ENCODE measurements at places on chromosomes 1 and 21.

DNA sequence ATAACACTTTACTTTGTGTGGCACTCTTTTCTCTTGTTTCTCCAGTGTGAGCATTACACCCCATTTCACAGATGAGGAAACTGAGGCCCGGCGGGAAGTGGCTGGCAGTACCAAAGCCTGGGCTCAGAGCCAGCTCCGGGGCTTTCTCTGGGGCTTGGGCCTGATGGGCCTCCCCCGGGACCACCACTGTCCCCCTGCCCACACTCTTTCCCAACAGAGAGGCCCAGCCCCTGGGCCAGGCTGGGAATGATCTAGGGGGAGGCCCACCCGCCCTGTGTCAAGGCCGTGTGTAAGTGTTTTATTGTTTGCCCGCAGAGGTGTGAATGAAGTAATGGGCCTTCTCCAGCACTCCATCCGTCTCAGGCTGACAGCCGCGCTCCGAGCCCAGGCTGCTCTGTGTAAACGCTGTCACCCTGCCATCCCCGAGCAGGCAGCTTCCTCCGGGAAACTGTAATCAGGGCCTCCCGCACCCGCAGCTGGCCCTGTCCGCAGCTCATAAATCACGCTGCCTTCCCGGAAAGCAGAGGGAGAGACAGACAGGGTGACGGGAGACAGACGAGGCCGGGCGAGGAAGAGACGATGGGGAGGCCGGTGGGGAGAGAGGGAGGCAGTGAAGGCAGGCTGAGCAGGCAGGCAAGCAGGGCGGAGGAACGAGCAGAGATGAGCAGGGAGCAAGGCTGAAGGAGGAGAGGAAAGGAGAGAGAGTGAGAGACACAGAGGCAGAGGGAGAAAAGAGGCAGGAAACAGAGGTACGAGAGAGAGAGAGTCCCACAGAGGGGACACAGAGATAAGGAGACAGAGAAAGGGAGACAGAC is 109.7 kb upstream of the ZBTB40 start:
- no peak for DNase-seq

DNA sequence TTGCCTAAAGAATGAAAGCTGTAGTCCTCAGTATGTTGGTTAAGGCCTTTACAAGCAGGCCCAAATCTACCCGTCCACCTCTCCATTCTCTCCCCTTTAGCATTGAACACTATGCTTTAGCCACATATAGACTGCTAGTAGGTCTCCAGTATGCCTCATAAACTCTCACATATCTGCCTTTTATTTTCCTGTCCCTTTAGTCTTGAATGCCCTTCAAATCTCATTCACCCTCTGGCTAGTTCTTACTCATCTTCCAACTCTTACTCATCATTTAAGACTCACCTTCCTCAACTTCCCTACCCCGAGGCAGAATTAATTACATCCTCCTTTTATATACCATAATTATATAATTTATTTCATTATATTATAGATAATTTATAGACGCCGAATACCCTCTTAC is 78.7 kb upstream of the TSPAN2 start:
- no peak for DNase-seq

GRCh38 chr1:66559517-66559916 is 25.6 kb downstream of the SGIP1 start:
- no peak for DNase-seq

DNA sequence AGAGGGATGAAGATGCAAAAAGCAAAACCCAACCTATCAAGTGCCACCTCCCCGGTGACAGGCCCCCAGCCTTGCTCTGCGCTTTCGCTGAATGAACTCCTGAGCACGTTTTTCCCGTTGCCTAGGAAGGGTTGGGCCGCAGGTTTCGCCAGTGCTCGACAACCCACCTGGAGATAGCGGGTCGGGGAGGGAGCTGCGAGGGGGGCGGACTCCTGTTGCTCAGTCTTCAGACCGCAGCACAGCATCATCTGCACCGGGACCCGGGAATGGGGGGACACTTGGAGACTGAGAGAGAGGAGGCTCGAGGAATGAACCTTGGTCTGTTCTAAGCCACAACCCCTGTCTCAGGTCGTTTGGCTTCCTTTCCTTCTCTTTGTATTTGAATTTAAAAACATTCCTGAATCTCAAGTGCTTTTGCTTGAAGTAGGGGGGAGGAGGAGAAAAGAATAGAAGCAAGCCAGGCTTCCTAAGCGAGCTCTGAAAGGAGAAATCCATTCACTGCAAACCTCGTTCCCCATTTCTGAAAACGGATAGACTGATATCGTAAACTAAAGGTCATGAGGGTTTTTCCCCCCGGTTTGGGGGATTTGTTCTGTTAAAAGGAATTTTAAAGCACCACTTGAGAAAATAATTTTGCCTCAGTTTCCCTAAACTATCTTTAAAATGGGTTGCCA is 1.2 kb downstream of the AK5 start:
- peak; percentile 44 for DNase-seq

DNA sequence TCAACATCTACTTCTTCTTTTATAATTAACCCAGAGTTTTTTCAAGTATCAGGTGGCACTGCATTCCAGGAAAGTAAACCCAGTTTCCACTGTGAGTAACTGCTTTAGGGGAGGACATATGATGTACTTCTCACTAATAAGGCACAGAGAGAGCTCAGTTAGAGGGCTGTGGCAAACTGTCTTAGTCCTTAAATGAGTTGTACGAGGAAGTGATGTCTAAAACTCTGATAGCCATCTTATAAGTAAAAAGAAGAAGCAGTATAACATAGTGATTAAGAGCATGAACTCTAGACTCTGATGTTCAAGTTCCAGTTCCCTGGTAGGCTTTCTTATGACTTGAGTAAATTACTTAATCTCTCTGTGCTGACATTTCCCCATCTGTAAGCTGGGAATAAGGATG is 58.7 kb upstream of the PTGS2 start:
- DNase-seq: no peak

DNA sequence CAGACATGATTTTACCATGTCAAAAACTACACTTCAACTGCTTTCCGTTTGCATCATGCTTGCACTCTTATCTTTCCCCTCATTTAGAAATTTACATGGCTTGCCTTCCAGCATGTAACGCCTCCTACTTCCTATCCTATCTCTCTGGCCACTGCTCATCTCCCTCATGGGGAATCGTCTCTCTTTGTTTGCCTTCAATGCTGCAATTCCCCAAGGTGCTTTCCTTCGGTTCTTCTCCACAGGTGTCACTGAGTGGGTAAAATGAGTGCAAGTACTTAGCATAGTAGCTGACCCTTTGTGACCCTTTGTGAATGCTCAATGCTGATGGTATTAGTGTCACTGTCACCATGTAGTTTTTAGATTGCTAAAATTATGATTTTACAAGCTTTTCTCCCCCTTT is 63.1 kb downstream of the APP start:
- DNase-seq: no peak

DNA sequence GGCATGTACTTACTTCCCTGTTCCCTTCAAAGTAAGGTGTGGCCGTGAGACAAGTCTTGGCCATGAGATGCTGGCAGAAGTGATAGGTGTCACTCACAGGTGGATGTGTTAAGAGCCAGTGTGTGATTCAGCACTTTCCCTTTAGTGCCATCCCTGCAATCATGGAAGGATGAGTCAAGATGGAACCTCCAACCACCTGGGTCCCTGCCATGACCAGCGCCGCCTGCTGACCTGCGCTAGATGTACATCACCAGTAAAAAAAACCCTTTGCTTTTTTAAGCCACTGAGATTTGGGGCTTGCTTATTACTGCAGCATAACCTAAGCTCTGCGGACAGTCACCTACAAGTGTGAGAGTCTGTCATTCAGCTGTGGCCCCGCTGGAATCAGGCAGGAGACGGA is 71.7 kb downstream of the TOMM20 start:
- DNase-seq: no peak

DNA sequence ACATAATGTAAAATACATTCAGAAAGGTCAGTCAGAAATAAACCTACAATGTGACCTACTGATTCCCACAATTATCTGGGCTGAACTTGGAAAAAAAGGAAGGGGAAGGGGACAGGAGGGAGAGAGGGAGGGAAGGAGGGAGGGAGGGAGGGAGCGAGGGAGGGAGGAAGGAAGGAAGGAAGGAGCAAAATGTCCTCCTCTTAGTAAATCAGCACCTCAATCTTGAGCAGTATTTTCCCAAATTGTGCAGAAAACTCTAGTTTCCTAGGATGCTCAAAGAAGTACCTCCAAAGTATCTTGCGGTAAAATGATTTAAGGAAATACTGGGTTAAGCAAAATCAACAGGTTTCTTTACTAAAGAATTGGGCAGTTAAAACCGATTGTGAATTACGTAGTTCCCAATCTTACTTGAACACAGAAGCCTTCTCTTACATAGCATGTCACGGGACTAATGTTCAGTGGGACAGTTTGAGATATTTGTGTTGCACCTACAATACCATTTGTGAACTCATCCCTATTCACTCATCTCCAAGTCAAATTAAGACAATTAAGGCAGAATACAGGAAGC is 51.0 kb upstream of the ASPM start:
- DNase-seq: no peak

- DNase-seq: no peak
Observed at GRCh38 chr1:84763912-84764680, 73.8 kb upstream of the SSX2IP start.

DNA sequence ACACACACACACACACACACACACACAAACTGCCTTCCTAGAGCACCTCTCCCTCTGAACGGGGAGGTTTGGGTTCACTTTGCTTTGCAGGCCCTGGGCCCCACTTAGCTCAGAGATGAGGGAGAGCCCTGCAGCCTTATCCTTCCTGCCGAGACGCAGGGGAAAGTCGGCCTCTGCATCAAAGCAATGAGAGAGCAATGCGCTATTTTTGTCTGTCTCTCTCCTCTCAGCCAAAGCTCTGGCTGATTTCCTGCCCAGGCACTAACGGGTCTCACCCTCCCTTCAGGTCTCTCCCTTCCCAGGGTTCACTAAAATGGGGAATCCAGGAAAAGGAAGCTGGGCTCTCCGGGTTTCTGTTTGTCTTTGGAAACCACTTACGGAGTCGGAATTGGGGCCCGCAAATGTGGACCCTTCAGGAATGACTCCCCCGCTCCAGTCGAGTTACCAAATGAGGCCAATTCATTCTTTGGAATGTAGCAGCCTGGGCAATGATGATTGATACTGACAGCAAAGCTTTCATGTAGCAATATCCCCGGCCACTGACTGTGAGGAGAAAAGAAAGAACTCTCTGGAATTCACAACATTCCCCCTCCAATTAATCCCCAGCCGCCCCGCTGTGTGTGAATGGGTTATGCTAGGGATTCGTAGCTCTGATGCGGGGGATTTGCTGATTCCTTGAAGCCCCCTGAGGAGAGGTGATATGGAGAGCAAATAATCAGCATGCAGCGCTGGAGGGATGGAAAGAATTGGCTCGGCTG is 61.5 kb upstream of the WLS start:
- no peak for DNase-seq

Measured in amygdala (tissue), 56 donors.